Muscle of leg (tissue), 16 donors: ENCODE measurements at places on chromosomes 1 and 21.

- DNase-seq = peak; percentile 74
Measured at GRCh38 chr1:209150114-209150513, 433.4 kb upstream of the CAMK1G start.

DNA sequence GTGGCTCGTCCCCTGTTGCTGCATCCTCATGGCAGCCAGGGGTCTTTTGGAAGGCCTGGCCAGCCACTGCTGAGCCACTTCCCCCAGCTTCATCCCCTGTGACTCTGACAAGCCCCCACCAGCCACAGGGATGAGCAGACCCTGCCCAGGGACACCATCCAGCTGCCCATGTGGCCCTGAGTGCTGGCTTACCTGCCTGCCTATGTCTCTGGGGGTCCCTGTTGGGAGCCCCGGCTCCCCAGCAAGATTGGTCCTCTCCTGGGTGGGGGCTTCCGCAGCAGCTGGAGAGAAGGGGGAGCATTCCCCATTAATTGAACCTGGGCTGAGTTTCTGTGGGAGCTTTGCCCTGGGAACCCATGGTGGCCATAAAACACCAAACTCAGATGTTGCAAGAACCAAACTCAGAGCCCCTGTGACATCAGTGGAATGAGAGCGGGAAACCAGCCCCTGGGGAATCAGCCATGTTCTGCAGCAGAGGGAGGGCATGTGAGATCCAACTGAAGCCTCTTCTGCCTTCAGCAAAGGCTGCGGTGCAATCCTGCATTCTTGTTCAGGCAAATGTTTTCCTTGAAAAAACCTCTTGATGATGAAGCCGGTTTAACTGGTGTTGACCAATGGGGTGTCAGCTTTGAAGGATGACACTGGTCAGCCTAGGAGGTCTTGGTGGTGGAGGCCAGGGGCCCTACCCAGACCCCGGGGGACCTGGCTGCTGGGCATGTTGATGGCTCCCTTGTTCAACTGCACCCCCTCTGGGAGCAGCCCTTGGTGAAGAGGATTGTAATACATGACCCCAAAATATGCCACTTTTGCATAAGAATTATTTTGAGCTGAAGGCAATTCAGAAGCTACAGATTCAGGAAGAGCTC lies 28.3 kb upstream of the COL18A1 start:
- no peak for DNase-seq

DNA sequence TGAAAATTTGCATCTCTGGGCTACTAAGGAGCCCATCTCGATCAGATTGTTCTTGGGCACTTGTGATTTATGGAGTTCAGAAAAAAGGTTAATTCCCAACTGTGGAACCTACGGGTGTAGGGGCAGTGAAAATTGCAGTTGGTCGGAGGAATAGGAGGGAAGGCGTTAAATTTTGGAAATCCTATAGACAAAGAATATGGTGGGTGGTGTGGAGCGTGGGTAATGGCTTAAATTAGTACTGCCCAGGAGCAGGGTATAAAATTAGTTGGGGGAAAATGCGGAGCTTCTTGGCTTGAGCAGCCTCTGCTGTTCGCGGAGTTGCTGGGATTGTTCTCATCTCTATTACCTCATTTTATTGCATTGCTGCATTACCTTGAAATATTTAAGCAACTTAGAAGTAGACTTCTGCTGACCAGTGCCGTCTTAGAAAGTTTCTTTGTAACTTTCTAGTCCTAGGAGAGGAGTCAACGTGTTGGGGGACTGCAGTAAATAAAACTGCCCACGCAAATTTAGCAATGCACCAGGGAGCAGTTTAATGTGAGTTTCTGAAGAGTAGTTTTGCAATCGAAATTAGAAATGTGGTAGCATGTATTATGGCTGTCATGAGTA lies 514 bp downstream of the S1PR1 start:
- DNase-seq = peak; percentile 39

DNA sequence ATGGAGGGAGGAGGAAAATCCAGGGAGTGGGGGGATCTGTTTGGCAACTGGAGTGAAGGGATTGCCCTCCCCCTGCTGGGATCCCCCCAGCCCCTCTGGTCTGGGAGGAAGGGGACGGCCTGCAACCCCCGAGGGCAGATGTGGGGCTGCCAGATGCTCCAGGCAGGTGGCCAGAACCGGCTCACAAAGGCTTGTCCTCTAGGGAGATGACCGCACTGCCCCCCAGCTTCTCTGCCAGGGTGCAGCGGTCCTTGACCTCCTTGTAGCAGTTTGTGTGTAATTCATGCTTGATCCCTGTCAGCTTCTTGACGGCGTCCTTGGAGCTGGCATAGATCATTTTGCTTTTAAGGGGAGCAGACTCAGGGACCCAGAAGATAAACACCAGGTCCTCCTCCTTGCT lies 69.2 kb downstream of the ROR1 start:
- DNase-seq = no peak

- DNase-seq = no peak
Measured at GRCh38 chr1:65238010-65238409, 71.3 kb upstream of the DNAJC6 start.

- peak; percentile 50 for DNase-seq
Measured at GRCh38 chr1:197314682-197315081, 46.6 kb downstream of the CRB1 start.

- DNase-seq = peak; percentile 68
Measured at GRCh38 chr1:156813750-156814570, 2.7 kb downstream of the SH2D2A start.

- no peak for DNase-seq
Measured at GRCh38 chr1:17278996-17279830, 28.8 kb upstream of the PADI4 start.

GRCh38 chr1:153404768-153405167 lies 11.6 kb upstream of the S100A7A start:
- no peak for DNase-seq

DNA sequence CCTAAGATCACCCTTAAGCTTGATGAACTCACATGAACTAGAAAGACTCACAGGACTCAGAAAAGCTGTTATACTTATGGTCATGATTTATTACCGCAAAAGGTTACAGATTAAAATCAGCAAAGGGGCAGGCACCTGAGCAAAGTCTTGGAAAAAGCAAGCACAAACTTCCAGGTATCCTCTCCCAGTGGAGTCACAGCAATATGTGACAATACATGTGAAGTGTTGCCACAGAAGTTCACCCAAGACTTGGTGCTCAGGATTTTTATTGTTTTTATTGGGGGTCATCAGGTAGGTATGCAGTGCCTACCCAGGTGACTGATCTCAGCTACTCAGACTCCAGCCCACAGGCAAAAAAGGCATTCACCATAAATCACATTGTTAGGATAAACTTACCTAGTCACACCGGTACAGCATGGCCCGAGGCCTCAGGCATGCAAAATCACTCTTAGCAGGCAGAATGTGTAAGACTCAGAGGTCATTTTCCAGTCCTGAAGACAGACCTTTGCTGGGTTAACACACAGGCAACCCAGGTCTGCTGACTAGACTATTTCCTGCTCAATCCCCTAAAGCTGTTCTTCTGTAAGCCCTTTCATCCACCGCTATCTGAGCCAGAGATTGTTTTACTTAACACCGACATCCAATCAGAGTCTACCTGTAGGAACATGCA lies 55.6 kb downstream of the SSX2IP start:
- DNase-seq = no peak

DNA sequence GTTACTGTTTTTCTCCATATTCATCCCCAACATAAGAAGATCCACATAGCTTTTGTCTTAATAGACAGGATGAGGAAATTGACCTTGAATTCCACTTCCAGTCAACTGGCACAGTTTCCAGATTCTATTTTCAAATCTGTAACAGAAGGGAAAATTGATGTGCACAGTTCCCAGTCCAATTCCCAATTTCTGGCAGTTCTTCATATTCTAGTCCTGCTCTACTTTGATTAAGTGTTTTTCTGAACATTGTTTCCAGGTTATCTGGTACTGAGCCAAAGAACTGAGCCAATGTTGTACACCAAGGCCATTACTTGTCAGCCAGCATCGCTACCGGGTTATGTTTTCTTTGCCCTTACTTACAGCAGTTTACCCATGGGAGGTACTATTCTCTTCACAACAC lies 1755.4 kb downstream of the PLA2G4A start:
- DNase-seq = peak; percentile 39

GRCh38 chr1:203033287-203033686 lies 7.0 kb downstream of the PPFIA4 start:
- DNase-seq = no peak

DNA sequence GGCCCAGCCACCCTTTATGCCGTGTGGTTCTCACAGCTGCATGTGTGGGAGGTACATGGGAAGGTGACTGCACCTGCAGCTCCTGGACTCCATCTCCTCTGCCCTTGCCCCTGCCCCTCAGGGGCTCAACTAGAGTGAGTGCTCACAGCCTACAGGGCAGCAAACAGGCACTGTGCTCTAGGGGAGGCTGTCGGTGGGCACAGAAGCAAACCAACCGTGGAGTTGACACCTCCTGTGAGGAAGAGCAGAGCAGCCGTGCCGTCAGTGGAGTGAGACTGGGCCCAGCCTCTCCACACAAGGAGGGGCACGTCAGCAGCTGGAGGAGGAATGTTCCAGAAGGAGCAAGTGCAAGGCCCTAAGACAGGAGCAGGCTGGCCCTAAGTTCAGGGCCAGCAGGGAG lies 32.7 kb downstream of the BMP8A start:
- no peak for DNase-seq

- no peak for DNase-seq
Measured at GRCh38 chr21:28464095-28464494, 528.6 kb downstream of the LTN1 start.

- DNase-seq = peak; percentile 73
Measured at GRCh38 chr1:239386453-239387303, at the start of gene CHRM3. CHRM3 (plus strand) TSS chr1:239386568; CDS start chr1:239907452, 520,884 bp downstream.

- DNase-seq = no peak
Measured at GRCh38 chr1:210773450-210773849, 360.5 kb downstream of the KCNH1 start.

GRCh38 chr1:167059045-167059808 lies 30.9 kb downstream of the GPA33 start:
- DNase-seq = peak; percentile 70

- DNase-seq = no peak
Measured at GRCh38 chr1:33634806-33635205, 162.4 kb downstream of the ZSCAN20 start.

GRCh38 chr1:93554883-93555872 lies 107.3 kb downstream of the FNBP1L start:
- DNase-seq = no peak

DNA sequence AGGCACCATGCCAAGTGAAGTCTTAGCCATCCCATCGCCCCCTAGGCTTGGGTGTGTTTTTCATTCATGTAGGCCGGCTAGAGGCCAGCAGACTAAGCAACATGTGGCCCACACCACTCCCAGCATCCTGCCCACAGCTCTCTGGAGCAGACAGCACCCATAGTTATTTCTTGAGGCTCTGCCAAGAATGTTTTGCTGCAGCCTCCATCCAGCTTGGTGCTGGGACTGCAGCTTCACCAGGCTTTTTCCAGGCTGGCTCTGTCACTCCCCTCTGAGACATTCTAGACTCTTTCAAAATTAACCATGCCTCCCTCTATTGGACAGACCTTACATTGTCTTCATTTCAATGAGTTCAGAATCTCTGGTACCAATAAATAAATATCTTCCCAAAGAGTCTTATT lies 104.2 kb downstream of the DUSP10 start:
- peak; percentile 41 for DNase-seq

- no peak for DNase-seq
Measured at GRCh38 chr1:186775881-186776560, 52.7 kb upstream of the PLA2G4A start.

- DNase-seq = peak; percentile 85
Measured at GRCh38 chr21:35503671-35504070, 454.6 kb upstream of the RUNX1 start.

- no peak for DNase-seq
Measured at GRCh38 chr1:10903821-10904220, 107.4 kb upstream of the CASZ1 start.

- DNase-seq = no peak
Measured at GRCh38 chr21:35027563-35028450, 21.3 kb downstream of the RUNX1 start.

DNA sequence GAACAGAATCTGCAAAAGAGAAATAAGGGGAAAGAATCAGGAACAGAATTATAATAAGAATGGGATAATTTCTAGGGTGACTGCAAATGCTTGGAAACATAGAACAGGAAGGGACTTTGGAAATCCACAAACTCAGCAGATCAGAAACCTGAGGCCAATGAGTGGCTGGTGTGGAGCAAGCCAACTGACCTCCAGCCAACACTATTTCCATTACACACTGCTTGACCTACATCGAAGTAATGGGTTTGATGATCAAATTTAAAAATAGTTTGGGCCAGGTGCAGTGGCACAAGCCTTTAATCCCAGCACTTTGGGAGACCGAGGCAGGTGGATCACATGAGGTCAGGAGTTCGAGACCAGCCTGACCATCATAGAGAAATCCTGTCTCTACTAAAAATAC lies 284.9 kb downstream of the GRIK1 start:
- peak; percentile 37 for DNase-seq

DNA sequence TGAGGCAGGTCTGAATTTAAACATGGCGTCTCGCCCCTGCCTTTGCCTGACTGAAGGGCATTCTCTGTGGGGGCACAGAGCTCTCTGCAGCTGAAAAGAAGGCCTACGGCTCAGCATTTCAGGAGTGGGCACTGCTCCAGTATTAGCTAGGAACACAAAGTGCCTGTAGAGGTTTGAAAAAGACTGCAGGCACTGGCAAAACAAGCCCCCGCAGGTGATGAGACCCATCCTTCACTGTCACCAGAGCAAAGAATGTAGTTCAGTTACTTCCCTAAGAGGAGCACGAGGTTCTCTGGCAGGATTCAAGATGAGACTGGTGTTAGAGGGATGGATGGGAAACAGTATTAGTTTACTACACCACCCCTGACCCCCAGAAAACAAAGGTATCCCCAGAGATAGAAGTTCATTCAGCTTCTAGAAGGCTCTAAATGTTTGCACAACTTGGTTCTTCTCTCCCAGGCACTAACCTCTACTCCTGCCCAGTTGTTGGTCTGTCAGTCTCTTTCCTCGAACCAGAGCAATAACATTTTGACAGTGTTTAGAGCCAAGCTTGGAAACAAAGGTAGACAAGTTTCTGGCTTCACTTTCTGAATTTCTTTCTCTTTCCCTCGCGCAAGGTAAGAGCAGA lies 101.9 kb upstream of the KCNE2 start:
- DNase-seq = peak; percentile 60

DNA sequence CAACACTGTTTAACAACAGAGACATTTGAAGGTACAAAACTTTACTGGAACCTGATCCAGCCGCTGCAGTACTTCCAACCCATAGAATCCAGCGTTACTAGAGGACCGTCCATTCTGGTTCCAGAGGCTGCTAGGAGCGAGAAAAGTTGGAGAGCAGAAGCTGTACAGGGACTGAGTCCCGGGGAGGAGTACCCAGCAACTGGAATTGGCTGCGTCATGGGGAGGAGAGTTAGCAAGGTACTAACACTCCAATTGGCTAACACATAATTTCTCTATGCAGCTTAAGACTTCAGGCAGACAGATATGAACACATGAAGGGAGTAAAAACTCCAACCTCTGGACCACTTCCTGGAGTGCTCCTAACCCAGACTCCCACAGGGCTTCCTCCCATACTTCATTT lies 2.1 kb upstream of the QSOX1 start:
- no peak for DNase-seq

DNA sequence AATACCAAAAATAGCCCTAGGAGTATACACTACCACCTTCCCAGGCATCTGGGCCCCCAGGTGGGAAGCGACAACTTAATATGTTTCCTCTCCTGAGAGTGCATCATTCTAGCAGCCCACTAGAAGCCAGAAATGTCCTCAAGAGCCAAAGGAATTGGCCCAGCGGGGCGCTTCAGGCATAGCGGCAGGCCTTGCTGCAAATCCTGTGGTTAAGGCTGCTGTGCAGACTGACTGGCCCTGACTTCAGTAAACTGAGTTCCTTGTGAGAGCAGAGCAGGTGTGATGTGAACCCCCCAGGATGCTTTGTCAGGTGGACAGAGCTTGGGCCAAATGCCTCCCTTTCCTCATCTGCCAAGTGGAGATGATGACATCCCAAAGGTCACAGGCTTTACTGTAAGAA lies 29.7 kb upstream of the LDLRAP1 start:
- DNase-seq = no peak
